ENCODE measurements at places on chromosomes 6 and 20. TPM values are rescaled to one million over a fixed set of nuclear protein-coding genes. Genes with fewer than 3 reads are reported as not detected.

ENPP5 gene
- total RNA-seq, result 4.1 TPM

ZSCAN23 gene
- total RNA-seq, result 2.0 TPM

LIN28B gene
- not detected for total RNA-seq

NCOA7 gene
- total RNA-seq, result 49.6 TPM

BPIFA1 gene
- not detected for total RNA-seq

- no peak for DNase-seq
Observed at GRCh38 chr6:33857932-33858475, 54.2 kb upstream of the MLN start.

GRCh38 chr20:34517114-34517505 is 888 bp downstream of the DYNLRB1 start:
- no peak for DNase-seq

- DNase-seq, result no peak
Observed at GRCh38 chr6:39221779-39222641, 7.3 kb downstream of the KCNK5 start.

GRCh38 chr6:166173281-166173951 is 5.8 kb upstream of the TBXT start:
- no peak for DNase-seq

DNA sequence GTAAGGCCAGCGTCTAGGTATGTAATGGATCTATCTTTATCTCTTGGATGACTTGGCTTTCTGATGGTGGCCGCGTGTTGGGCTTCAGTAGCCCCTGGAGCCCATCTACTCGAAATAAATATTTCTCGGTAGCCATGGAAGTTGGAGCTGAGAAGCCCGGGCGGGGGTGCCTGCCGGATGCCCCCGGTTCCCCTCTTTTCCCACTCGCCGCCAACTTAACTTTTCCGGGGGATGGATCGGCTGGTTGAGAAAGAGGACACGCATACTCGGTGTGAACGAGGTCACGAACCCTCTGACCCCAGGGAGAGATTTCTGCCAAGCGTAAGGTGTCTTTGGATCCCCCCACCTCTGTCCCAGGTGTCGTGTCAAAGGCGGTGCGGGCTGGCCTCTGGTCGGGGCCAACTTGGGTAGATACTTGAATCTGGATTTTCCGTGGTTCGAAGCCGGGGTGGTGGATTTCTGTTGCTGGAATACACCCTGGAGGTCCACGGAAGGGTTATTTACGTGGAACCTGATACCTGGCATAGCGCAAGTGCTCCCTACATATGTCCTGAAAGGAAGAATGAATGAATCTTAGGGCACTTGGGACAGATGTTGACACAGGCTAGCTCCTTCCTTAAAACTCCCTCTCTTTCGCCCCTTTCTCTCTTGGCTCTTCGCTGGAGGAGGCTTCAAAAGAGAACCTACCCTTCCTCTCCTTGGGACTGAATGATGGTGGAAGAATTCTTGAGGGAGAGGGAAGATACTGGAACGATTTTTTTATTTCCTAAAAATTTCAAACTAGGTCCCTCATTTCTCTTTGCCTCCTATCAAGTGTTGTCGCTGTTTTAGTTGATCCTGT is 996 bp downstream of the DOK5 start:
- no peak for DNase-seq

- DNase-seq, result no peak
Observed at GRCh38 chr6:125679128-125679527, 70.3 kb upstream of the HEY2 start.

- DNase-seq, result peak; percentile 62
Observed at GRCh38 chr20:63706027-63706695, 1.6 kb downstream of the ARFRP1 start.

DNA sequence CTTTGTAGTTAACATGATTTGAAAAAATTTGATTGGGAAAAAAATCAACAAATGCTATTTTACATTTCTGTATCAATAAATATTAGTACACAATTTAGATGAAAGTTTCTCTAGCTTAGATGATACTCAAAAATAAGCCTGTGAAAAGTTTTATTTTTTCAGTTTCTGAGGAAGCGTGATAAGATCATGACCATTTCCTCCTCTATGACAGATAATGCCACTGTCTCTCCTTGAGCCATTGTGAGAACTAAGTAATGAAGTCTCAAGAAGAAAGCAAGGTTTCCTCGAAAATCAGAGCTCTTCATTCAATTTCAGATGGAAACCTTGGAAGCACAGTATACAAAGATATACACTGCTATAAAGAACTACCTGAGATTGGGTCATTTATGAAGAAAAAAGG is 395.0 kb downstream of the HDGFL1 start:
- no peak for DNase-seq

GRCh38 chr6:42522942-42523814 is 40.7 kb upstream of the UBR2 start:
- DNase-seq, result no peak

DNA sequence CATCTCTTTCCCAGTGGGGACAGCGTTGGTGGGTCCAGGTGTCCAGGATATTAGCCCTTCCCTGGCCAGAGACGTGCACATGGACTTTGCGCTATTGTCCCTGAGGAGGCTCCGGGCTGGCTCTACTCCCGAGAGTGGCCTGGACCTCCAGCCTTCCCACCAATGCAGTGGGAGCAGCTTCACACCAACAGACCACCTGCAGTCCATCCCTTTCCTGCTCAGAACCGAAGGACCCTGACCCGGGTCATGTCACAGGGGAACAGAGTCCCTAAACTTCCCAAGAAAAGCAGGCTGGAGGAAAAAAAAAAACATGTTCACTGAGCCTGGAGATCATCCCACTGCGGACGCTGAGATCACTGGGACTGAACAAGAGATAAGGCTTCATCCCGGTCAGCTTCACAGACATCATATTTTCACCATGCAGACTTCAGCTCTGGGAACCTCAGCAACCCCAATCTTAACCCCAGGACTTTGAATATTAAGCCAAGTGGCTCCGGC is 18.3 kb downstream of the ZMYND8 start:
- DNase-seq, result no peak

GRCh38 chr6:156910938-156911337 is 133.8 kb downstream of the ARID1B start:
- no peak for DNase-seq

DNA sequence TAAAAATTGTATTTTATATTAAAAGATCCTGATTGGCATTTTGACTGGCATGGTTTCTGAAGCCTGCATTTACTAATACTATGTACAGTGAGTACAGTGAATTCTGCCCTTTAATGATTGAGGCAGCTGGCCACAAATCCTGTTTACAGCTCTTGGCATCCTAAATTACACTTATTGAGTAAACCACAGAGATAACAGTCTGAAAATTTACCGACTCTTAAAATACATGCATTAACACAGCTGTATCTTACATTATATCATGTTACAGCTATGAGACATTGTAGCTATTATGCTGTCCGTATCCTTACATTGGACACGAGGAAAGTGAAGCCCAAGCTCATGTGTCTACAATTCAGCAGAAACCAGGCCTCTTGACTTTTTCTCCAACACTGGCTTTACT is 90.8 kb downstream of the FAM83B start:
- DNase-seq, result no peak

DNA sequence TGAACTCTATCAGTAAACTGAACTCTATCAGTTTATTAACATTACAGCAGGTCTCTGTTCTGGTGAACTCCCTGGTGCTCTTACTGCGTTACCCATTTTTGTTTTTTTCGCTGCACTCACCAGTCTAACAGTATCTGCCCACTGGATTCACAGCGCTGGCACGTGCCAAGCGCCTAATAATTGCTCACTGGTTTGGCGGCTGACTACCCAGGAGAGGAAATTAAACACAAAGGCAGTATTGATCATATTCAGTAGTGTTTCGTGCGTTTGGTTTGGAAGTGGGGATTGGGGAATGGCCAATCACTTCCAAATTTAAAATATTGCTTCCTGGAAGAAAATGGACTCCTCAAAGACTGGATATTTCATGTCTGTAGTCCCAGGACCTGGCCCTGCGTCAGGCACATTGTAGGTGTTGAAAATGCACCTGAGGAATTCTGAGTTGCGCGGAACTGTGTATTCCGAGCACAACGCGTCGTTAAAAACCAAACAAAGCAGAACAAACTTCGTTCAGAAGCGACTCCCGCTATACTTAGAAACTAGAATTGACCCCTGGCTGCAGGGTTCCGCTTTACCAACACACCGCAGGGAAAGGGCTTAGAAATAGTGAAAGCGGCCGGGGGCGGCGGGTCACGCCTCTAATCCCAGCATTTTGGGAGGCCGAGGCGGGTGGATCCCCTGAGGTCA is 1.1 kb upstream of the RPS12 start:
- peak; percentile 55 for DNase-seq

DNA sequence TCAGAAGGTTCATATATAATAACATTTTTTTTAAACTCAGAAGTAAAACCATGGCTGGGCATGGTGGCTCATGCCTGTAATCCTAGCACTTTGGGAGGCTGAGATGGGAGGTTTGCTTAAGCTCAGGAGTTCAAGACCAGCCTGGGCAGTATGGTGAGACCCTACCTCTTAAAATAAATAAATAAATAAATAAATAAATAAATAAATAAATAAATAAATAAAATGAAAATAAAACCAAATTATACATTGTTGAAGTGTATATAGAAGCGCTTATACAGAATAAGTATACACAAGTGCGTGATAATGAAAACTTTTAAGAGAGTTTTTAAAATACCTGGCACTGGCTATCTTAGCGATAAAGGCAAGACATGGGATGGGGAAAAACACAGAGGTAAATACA is 71.6 kb downstream of the OR2B2 start:
- DNase-seq, result no peak

GRCh38 chr20:354298-354977 is 7.5 kb downstream of the NRSN2 start:
- DNase-seq, result peak; percentile 72

- no peak for DNase-seq
Observed at GRCh38 chr20:39326050-39326449, 363.9 kb downstream of the DHX35 start.

GRCh38 chr6:32149092-32149755 is 2.5 kb downstream of the PRRT1 start:
- DNase-seq, result no peak

DNA sequence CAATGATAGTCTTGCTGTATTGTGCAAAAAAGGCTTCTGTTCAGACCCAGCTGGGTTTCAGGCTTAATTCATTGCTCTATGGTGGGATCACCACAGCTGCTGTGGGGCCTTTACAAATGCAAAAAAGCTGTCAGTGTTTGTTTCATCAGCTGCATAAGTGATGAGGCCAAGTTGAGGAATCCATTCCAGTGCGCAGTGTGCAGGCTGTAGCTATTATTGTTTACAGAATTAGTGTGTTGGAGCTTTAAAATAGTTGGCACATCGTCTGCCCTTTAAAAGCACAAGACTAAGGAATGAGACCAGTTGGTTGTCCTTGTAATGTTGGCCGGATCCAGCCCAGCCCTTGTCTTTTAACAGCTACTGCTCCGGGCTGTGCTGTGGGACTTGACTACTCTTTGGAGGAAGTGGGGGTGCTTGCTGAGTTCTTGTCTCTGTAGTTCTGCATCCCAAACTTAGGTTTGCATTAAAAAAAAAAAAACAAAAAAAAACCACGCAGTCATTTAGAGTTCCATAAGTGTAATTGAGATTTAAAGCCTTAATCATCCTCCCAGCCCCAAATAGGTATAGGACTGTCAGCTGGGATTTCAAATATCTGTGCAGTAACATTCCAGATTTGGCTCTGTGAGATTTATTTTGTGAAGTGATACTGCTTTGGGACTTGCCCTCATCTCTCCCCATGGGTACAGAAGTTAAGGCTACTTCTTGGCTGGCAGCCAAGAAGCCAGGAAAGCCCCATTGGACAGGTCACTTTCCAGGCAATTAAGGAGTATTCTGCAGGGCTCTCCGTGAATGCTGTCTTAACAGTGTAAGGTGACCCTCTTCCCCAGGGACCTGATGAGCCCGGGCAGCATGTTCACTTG is 19.3 kb downstream of the JARID2 start:
- no peak for DNase-seq

GRCh38 chr6:51025082-51025777 is 206.6 kb downstream of the TFAP2B start:
- DNase-seq, result no peak

GRCh38 chr6:31055441-31055840 is 45.2 kb downstream of the MUC22 start:
- no peak for DNase-seq

DNA sequence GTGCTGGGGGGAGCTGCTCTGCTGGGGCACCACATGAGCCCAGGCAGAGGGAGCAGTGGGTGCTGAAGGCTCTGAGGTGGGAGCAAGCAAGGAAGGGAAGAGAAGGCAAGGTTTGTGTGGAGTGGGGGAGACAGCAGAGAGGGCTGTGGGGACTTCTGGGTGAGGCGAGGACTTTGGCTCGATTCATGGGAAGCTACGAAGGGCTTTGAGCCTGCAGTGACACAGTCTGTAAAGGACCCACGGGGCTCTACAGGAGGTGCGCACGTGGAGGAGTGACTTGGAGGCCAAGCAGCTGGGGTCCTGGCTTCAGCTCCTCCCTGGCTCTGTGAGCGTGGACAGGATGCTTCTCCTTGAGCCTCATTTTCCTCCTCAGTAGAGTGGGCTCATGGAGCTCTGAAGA is 29.1 kb upstream of the CSNK2A1 start:
- no peak for DNase-seq

DNA sequence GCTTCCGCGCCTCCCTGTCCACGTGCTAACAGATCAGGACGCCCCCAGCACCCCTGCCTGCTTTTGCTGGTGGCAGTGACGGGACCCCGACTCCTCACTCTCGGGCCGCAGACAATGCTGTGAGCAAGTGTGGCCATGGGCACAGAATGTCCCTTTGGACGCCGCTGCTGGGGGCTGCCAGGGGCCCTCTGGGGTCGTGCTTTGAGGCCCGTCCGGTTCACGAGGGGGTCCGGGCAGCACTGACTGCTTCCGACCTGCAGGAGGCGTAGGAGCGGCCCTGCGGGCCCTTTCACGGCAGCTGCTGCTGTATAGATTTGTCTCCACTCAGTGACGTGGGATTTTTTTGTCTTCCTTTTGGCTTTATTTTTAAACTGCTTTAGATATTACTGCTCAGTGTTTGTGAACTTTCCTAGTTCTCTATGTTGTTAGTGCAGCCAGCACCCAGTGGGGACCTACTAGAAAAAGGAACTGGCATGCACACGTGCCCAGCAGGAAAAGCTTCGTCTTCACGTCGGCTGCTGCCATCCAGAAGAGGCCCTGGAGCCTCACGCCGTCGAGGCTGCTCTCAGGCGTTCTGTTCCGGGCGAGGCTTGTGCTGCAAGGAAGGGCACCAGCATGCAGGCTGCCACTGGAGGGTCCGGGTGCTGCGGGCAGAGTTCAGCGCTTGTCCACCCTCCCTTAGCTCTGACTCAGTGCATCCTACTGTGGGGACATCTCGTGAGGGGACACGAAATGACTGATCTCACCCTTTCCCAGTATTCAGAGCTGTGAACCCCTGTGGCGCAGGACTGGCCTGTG is 21.7 kb downstream of the UCKL1 start:
- DNase-seq, result no peak

DNA sequence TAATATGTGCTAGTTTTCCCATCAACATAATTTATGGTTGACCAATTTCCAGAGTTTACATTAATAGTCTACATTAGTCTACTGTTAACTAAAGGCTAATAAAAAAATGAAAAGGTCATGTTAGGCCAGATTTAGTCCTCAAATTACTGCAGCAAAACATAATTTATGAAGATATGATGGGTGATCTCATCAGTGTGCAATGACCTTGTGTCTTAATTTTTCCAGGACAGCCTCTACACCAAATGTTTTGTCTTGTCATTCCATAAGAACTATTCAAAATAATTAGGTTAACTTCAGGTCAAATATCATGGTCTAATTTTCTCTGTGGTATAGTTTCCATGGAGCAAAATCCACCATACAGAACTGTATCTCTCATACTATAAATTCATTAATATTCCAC is 234.2 kb downstream of the COL12A1 start:
- no peak for DNase-seq

Measured in mucosa of descending colon (tissue), 3 donors.